ENCODE measurements at places on chromosomes 2 and 18.

DNA sequence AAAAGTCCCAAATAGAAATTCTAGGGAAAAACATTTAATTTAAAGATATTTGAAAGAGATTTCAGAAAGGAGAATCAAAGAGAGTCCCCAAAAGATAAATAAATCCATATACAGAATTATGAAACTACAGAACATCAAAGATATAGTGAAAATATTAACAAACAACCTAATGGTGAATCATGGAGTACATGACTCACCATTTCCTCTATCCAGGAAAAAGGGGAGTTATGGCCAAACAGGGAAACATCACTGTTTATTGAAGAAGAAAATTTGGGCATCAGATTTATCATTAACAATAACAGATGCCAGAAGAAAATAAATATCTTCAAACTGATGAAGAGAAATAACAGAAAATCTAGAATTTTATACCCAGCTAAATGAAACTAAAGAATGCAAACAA, 448.3 kb downstream of the CDH2 start:
- no peak for DNase-seq

DNA sequence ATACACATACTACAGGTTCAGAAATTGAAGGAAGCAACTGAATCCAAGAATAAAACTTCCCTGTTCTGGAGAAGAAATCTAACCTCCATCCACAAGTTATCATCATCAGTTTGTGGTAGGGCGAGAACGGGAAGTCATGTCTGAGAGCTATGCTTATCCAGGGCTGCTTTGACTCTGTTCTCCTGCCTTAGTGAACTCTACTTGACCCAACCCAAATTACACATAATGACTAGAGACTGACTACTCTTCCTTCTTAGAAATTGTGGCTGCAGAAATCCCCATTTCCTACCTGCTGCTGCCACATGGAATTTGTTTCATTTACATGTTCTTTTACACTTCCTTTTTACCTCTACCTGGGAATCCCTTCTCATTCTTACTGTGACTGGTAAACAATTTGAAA, 1102.6 kb upstream of the PIK3C3 start:
- DNase-seq: no peak

DNA sequence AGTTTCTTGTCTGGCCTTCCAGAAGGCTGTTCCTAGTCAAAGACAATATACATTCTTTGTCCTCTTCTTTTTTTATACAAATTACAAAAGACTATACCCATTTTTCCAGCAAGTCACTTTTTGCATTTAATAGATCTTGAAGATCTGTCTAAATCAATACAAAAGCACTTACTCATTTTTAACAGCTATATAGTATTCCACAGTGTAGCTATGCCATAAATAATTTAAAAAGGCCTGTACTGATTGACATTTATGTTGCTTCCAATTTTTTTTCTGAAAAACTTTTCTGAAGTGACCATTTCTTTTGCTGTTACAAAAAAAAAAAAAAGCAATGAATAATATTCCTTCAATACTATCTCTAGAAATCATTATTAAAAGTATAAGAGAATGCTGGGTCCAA, 30.3 kb upstream of the HNRNPLL start:
- DNase-seq: no peak

GRCh38 chr18:68409576-68409975, 305.3 kb downstream of the TMX3 start:
- no peak for DNase-seq

All from suppressor macrophage (primary cell).